DMS 273 treated with DMSO at 0.1 percent for 48 hours (cell line): ENCODE measurements at places on chromosomes 1 and 21.

- no peak for DNase-seq
Observed at GRCh38 chr1:115134850-115135480, 45.7 kb upstream of the TSPAN2 start.

GRCh38 chr1:24022581-24023361 is 42.6 kb upstream of the SRSF10 start:
- no peak for DNase-seq

- DNase-seq = no peak
Observed at GRCh38 chr1:22121421-22121911, 21.4 kb downstream of the WNT4 start.

- DNase-seq = no peak
Observed at GRCh38 chr1:111605576-111605975, 14.0 kb upstream of the RAP1A start.

GRCh38 chr1:230785636-230786384 is 38.6 kb downstream of the CAPN9 start:
- DNase-seq = no peak

- DNase-seq = no peak
Observed at GRCh38 chr1:40878906-40879305, 16.7 kb upstream of the CITED4 start.

DNA sequence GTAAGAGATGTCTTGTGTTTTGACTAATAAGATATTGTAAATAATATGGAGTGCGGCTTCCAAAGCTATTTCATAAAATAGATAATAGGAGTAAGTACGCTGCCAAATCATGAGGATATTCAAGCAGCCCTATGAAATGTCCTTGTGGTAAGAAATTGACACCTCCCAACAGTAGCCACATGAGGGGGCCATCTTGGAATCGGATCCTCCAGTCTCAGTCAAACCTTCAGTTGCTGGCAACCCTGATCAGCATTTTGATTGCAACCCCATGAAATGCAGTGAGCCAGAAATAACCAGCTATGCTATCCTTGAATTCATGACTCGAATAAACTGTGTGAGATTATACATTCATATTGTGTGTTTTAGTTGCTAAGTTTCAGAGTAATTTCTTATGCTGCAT is 212.4 kb downstream of the PLA2G4A start:
- no peak for DNase-seq

DNA sequence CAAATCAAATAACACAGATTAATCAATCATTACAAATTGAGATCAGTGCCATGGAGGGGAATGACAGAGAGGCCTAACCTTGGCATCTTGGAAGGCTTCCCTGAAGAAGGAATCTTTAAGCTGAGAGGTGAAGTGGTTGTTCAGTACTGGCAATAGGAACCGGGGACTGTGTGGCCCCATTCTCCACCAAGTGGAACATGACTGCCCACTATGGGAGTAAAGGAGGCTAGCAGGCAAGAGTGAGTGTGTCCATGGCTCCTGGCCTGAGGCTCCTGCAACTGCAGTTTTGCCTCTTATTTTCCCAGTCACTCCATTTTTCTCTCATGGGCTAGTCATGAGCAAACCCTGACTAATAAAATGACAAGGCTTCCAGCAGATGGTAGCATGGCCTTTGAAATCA is 112.2 kb upstream of the GJB5 start:
- no peak for DNase-seq

- DNase-seq = no peak
Observed at GRCh38 chr1:196651637-196652215, at the start of gene CFH. Gene CFH (plus strand): TSS chr1:196652043. CDS start chr1:196652118, 75 bp downstream.

DNA sequence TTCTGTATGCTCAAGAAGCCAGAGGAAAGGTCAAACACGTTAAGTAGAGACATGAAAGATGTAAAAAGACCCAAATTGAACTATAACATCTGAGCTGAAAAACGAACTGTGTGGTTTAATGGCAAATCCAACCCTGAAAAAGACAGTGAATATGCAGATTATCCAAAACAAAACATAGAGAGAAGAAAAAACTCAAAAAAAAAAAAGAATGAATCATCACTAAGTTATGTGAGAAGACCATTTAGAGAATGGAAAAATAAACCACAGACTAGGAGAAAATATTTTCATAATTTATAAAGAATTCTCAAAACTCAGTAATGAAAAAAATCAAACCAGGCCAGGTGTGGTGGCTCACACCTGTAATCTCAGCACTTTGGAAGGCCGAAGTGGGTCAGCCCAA is 253.3 kb downstream of the PLPP3 start:
- DNase-seq = no peak

DNA sequence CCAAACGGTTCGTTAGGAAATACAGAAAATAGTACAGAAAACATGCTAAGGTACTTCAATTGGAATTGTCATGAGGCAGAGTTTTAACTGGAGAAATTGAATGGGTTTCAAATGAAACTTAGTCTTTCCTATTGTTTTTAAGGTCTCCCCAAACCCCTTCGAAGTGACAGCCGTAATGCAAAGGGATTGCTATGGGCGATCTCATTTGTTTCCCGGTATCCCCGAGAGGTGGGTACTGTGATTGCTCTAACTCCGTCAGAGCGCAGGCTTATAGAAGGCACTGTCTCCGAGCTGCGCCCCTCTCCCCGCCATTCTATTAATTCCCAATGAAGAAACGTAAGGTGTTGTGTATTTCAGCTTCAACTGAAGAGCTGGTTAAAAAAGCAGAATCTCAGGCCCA is 22.0 kb upstream of the RNF187 start:
- DNase-seq = no peak

DNA sequence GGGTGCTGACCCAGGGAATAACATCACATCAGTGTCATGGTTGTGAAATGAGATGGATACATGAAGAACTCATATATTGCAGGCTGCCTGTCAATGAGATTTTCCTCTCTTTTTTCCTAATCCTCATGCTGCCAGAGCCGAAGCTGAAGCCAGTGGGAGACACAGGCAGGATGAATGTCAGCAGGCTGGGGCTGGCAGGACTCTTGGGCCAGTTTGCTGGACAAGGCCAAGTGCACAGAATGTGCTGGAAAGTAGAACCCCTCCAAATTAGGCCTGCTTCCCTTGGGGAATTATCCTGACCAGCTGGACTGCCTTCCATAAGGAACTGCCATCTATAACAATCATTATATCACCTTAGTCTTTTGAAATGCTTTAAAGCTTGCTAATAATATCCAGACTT is 31.4 kb downstream of the SLC44A3 start:
- DNase-seq = no peak

DNA sequence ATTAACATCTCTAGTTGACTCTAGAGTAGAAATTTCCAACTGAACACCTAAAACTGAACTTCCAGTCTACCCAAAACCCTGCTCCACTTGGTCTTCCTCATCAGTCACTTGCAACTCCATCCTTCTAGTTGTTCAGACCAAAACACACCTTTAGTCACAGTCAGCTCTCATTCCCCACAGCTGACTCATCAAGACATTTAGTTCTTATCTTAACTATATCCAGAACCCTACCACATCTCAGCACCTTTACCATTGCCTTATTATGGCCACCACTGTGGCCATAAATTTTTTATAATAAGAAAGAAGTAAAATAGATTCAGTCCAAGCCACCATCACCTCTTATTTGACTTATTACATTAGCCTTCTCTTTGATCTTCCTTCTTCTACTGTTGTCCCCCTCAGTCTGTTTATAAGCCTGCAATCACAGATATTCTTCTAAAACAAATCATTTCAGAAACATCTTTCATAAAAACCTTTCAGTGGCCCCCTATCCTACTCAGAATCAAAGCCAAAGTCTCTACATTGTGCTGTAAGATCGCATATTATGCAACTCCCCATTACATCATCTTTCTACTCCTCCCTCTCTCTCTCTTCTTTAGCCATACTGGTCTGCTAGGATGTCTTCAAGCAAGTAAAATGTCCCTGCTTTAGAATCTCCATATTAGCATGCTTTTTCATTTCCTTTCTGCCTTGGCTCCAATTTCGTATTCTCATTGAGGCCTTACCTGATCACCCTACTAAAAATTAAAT is 275.9 kb downstream of the LRRC40 start:
- no peak for DNase-seq

- peak; percentile 57 for DNase-seq
Observed at GRCh38 chr1:53521924-53522552, 62.8 kb downstream of the DMRTB1 start.

DNA sequence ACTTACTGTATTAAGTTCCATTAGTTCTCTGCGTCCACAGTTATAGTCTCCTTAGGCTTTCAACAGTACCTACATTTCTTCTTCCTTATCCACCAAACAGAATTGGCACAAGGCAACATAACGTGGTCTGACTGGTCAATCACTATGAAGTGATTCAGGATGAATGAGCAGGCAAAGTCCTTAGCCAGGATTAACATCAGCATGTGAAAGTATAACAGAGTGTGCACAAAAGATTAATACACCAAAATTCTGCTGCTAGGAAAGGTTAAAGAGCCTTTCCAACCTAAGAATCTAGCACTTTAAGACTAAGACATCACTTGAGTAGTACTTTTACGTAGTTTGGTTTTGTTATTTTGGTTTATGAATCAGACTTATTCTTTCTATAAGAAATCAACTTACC is 15.8 kb downstream of the DEPDC1 start:
- DNase-seq = no peak

DNA sequence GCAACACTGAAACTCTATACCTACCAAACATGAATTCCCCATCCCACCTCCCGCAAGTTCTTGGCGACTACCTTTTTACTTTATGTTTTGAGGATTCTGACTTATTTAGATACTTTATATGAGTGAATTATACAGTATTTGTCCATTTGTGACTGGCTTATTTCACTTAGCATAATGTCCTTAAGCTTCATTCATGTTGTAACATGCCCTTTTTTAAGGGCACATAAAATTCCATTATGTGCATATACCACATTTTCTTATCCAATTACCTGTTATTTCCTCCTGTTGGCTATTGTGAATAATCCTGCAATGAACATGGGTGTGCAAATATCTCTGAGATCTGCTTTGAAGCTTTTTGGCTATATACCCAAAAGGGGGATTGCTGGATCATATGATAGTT is 22.0 kb upstream of the CHIT1 start:
- no peak for DNase-seq

GRCh38 chr1:40451238-40451585 is 936 bp downstream of the ZFP69B start:
- DNase-seq = no peak

- no peak for DNase-seq
Observed at GRCh38 chr1:178282949-178283367, 189.1 kb downstream of the RASAL2 start.

DNA sequence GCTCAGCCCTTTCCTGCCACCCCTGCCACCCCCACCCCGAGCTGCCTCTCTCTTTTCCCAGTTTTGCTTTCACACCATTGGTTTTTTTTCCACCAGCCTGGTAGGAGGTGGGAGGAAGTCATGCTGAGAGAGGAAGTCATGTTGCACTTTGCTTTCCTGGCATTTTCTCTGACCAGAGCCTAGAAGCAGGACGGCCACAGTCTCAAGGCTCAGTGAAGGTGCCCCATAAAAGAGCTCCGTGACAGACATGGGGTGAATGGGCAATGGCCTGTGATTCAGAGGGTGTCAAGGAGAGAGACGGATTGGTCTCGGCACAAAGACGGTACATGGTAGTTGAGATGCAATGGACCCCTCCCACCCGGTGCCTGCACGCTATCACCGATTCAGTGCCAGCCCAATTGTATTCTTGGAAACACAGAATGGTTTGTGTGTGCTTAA is 42.1 kb upstream of the DMRTB1 start:
- DNase-seq = no peak

DNA sequence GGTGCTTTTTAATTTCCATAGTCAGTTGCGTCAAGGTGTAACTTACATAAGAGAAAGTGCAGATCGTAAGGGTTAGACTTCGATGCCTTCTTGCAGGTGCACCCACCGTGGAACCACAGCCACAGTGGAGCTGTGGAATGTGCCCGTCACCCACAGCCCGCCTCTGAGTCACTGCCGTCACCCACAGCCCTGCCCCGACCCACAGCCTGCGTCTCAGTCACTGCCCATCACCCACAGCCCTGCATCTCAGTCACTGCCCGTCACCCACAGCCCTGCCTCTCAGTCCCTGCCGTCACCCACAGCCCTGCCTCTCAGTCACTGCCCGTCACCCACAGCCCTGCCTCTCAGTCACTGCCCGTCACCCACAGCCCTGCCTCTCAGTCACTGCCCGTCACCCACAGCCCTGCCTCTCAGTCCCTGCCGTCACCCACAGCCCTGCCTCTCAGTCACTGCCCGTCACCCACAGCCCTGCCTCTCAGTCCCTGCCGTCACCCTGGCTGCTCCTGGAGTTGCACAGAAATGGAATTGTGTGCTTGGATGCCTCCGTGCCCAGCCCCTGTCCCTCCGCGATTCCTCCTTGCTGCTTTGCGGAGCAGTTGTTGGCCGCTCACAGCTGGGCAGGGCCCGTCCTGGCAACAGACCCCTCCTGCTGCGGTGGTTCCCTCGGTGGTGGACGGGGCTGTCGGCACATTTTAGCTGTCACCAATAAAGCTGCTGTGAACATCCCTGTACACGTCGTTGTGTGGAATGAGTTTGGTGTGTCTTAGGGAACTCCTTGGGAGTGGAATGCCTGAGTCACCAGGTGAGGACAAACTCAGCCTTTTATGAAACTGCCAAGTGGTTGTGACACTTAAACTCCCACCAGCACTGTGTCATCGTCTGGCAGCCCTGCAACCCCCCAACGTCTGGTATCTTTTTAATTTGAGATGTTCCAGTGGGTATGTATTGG is 44.9 kb upstream of the COL6A2 start:
- DNase-seq = no peak

GRCh38 chr1:20480951-20481617 is 4.9 kb downstream of the CAMK2N1 start:
- no peak for DNase-seq

DNA sequence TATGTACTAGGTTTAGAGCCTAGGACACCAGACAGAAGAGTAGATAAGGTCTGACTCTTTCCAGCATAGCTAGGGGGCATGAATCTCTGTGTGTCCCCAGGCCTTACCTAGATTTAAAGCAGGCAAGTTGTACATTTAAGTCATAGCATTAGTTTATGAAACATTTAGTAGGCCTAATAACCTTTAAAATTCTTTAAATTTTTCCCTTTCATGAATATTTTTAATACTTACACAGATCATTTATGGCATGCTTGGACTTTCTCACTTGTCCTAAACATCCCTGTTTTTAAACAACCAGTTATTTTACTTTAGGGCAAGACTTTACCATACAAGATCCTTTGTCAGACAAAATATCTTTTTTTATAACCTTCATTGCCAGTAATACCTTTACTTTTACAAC is 258.4 kb upstream of the ZRANB2 start:
- no peak for DNase-seq

GRCh38 chr1:244614879-244615278 is 38.0 kb upstream of the DESI2 start:
- no peak for DNase-seq

DNA sequence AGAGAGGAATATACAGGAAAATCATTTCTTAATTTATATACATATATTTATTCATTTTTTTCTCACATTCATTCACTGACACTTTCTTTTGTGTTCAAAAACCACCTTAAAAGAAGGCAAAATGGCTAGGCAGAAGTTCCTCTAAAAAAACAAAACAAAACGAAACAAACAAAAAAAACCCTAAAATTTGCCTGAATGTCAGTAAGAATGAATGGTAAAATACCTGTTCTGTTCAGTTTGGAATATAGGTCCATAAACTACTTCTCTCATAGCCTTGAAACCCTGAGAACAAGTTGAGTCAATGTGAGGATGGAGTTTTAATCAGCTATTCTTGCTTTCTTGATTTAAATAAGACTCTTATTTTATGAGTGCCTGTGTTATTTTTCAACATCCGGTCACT is 14.7 kb upstream of the ALG6 start:
- no peak for DNase-seq
